Neural crest cell (in vitro differentiated cells): ENCODE measurements at places on chromosomes 2 and 18. TPM values are rescaled to one million over a fixed set of nuclear protein-coding genes. Genes with fewer than 3 reads are reported as not detected.
A peak's percentile ranks its signal among the peaks of the same experiment; 100 is the strongest.

GRCh38 chr2:131033786-131034121 is 59.5 kb downstream of the FAM168B start:
- DNase-seq = no peak
- peak overlapping the region; percentile 79 for H3K4me3 ChIP-seq
- H3K36me3 ChIP-seq = no peaks in the 10 kb centered on the region
- peaks cover 9% of the 10 kb centered on the region for H3K4me1 ChIP-seq
- no peak overlapping the region for H3K27ac ChIP-seq

GRCh38 chr2:174383796-174384195 is 11.7 kb upstream of the SCRN3 start:
- no peak for DNase-seq
- no peak overlapping the region for H3K4me3 ChIP-seq
- no peak overlapping the region for H3K27ac ChIP-seq
- no peaks in the 10 kb centered on the region for H3K36me3 ChIP-seq
- H3K27me3 ChIP-seq = no peaks in the 10 kb centered on the region

- no peaks in the 10 kb centered on the region for H3K27me3 ChIP-seq
- DNase-seq = no peak
- no peak overlapping the region for H3K27ac ChIP-seq
- H3K36me3 ChIP-seq = no peaks in the 10 kb centered on the region
Observed at GRCh38 chr2:221761260-221761659, 189.2 kb upstream of the EPHA4 start.

- DNase-seq = no peak
- no peaks in the 10 kb centered on the region for H3K27me3 ChIP-seq
- H3K4me3 ChIP-seq = no peak overlapping the region
- H3K36me3 ChIP-seq = no peaks in the 10 kb centered on the region
- peaks cover 46% of the 10 kb centered on the region for H3K4me1 ChIP-seq
Observed at GRCh38 chr18:37452015-37452414, 113.6 kb downstream of the CELF4 start.

Gene HOXD12
- total RNA-seq = not detected in 2 replicates

DNA sequence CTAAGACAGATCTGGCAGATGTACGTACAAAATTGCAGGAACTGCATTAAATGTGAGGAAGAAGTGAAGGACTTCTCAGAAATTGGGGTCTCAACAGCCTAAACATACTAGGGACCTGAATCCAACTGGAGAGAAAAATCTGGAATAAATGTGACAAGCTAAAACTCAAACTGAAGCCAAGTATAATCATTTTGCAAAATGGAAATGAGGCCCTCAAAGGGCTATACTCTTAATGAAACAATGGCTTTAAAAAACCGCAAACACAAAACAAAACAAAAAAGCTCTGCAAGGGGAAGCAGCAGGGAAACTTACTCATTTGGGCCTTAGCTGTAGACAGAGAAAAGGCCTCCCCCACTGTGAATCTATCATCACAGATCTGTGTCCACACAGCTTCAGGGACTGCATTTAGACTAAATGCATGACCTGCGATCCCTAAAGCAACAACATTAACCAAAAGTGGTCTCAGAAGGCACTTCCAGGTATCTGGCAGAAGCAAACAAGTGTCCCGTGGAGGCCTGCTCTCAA is 63.2 kb downstream of the CCBE1 start:
- no peaks in the 10 kb centered on the region for H3K36me3 ChIP-seq
- no peak overlapping the region for H3K4me3 ChIP-seq
- no peak overlapping the region for H3K27ac ChIP-seq

Gene MEIS1
- 101 and 107 TPM in 2 replicates for total RNA-seq

DNA sequence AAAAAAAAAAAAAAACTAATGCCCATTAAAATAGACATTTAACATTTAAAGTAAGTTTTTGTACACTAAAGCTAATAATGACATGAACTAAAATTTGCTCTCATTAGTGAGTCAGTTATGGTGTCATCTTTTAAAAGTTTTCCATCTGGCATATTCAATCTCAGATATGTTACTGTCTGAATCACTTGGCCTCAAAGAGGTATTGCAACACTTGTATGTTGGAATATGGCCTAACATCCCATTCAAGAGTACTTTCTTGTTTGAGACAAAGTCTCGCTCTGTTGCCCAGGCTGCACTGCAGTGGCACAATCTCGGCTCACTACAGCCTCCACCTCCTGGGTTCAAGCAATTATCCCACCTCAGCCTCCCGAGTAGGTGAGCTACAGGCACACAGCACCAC is 169.7 kb downstream of the TMEM163 start:
- peaks cover 2% of the 10 kb centered on the region for H3K27me3 ChIP-seq
- no peak overlapping the region for H3K4me3 ChIP-seq
- DNase-seq = no peak
- peaks cover 13% of the 10 kb centered on the region for H3K4me1 ChIP-seq

GRCh38 chr2:109447776-109448175 is 166.0 kb downstream of the SEPTIN10 start:
- no peaks in the 10 kb centered on the region for H3K27me3 ChIP-seq
- H3K36me3 ChIP-seq = peaks cover 6% of the 10 kb centered on the region
- H3K4me1 ChIP-seq = peaks cover 10% of the 10 kb centered on the region
- no peak for DNase-seq
- no peak overlapping the region for H3K4me3 ChIP-seq

Gene AMER3
- total RNA-seq = 1.3 and 1.4 TPM in 2 replicates

DNA sequence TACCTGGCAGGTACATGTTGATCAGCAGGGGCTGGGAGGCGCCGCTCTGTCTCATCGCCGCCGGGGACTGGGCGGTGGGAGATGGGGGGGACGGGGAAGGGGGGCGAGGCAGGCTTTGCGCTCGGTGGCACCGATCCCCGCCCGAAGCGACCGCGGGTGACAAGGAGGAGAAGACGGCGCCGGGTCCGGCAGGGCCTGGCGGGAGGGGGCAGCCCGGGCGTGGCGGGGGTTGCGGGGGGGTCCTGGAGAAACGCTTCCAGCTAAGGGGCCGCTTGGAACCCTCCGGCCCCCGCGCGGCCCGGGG is at the start of gene FEV:
TSS of gene FEV (minus strand) at position 164 of the 304 bp plus-strand sequence. CDS start at position 55, 109 bp downstream.
- DNase-seq = no peak
- peaks cover 9% of the 10 kb centered on the region for H3K4me1 ChIP-seq
- H3K27ac ChIP-seq = no peak within 1 kb of the TSS
- peak within 1 kb of the TSS; percentile 52 for H3K4me3 ChIP-seq
- no peaks in the 10 kb centered on the region for H3K36me3 ChIP-seq
- peaks cover 94% of the 10 kb centered on the region for H3K27me3 ChIP-seq

Gene ZNF396
- 2.9 and 3.6 TPM in 2 replicates for total RNA-seq

Gene CAPN14
- total RNA-seq = 0.36 and 0.47 TPM in 2 replicates

GRCh38 chr2:228417526-228417925 is 236.0 kb upstream of the SPHKAP start:
- no peaks in the 10 kb centered on the region for H3K27me3 ChIP-seq
- no peaks in the 10 kb centered on the region for H3K36me3 ChIP-seq
- DNase-seq = no peak
- no peaks in the 10 kb centered on the region for H3K4me1 ChIP-seq
- H3K27ac ChIP-seq = no peak overlapping the region
- no peak overlapping the region for H3K4me3 ChIP-seq

Gene PLEK
- total RNA-seq = not detected in 2 replicates

GRCh38 chr2:24761866-24762265 is 31.3 kb downstream of the PTRHD1 start:
- no peaks in the 10 kb centered on the region for H3K27me3 ChIP-seq
- no peak overlapping the region for H3K4me3 ChIP-seq
- H3K36me3 ChIP-seq = peaks cover 24% of the 10 kb centered on the region
- no peak for DNase-seq
- H3K4me1 ChIP-seq = no peaks in the 10 kb centered on the region
- no peak overlapping the region for H3K27ac ChIP-seq

Gene HMSD
- 8.5 and 10.0 TPM in 2 replicates for total RNA-seq

DNA sequence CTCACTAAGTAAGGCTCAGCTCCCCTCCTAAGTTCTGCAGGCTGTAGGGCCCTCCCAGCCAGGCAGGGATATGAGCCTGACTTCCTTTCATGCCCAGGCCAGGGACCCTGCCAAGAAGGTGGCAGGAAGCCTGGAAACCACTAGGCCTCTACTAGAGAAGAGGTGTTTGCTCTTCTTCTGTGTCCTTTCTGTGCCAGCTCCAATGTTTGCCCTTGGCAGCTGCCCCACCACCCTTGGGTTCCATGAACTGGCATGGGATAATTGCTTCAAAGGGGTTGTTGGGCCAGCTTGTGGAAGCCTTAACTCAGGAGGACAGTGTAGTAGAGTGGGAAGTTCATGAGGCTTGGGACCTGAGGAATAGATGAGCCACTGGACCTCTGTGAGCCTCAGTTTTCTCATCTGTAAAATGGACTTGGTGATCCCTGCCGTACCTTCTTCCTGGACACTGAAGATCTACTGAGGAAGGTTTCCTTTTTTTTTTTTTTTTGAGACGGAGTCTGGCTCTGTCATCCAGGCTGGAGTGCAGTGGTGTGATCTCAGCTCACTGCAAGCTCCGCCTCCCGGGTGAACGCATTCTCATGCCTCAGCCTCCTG is 3.9 kb downstream of the SLC35F6 start:
- H3K27ac ChIP-seq = no peak overlapping the region
- peaks cover 32% of the 10 kb centered on the region for H3K4me1 ChIP-seq
- no peak overlapping the region for H3K4me3 ChIP-seq

- no peaks in the 10 kb centered on the region for H3K36me3 ChIP-seq
- no peak within 1 kb of the TSS for H3K27ac ChIP-seq
- H3K4me3 ChIP-seq = peak within 1 kb of the TSS; percentile 83
- peaks cover 17% of the 10 kb centered on the region for H3K4me1 ChIP-seq
- no peak for DNase-seq
Observed at GRCh38 chr2:101474731-101475384, at the start of gene RFX8. Gene RFX8 (minus strand): TSS chr2:101475112. CDS start chr2:101466848, 8,264 bp downstream.

GRCh38 chr2:71548646-71549425 is 95.5 kb downstream of the DYSF start:
- no peak overlapping the region for H3K27ac ChIP-seq
- no peak overlapping the region for H3K4me3 ChIP-seq
- H3K4me1 ChIP-seq = peaks cover 25% of the 10 kb centered on the region
- peak; percentile 76 for DNase-seq
- H3K27me3 ChIP-seq = peaks cover 23% of the 10 kb centered on the region

DNA sequence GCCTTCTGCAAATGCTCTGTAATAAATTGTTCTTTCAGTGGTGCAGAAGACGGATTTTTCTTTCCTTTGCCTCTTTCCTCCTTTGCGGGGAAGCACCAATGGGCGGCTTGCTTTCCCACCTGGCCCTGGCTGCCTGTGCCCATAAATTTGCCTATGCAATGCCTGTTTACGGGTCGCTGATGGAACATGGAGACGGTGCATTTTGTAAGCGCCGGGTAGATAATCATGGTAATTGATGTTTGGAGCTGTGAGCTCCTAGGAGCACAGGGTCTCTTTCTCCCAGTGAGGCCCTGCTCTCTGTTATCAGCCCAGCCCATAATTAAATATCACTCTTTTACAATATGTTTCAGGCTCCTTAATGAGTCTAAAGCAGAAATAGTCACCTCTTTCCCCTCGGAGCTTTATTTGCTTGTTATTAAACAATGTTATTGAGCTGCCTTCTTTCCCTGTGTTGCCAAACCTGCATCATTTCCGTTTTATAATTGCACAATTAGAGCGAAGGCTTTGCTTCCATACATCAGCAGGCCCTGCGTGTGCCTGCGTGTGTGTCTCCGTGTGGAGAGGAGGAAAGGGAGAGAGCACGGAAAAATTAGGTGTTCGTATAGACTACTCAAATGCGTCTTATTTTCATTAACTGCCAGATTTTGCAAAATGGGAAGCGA is 437.4 kb upstream of the POU3F3 start:
- DNase-seq = no peak
- H3K4me3 ChIP-seq = no peak overlapping the region
- no peaks in the 10 kb centered on the region for H3K36me3 ChIP-seq
- H3K4me1 ChIP-seq = peaks cover 36% of the 10 kb centered on the region

Gene FER1L5
- 0.57 and 0.89 TPM in 2 replicates for total RNA-seq

Gene FASTKD1
- 32.9 and 36.4 TPM in 2 replicates for total RNA-seq

Gene EGR4
- total RNA-seq = not detected in 2 replicates

GRCh38 chr18:45557779-45558178 is 57.5 kb upstream of the SLC14A2 start:
- no peaks in the 10 kb centered on the region for H3K36me3 ChIP-seq
- no peak for DNase-seq
- H3K27ac ChIP-seq = no peak overlapping the region
- H3K4me3 ChIP-seq = no peak overlapping the region
- no peaks in the 10 kb centered on the region for H3K4me1 ChIP-seq
- no peaks in the 10 kb centered on the region for H3K27me3 ChIP-seq

GRCh38 chr18:741931-742512 is 29.6 kb upstream of the ENOSF1 start:
- DNase-seq = no peak
- peaks cover 3% of the 10 kb centered on the region for H3K36me3 ChIP-seq
- no peak overlapping the region for H3K27ac ChIP-seq
- H3K27me3 ChIP-seq = no peaks in the 10 kb centered on the region

Gene MPP4
- 0.18 and 0.19 TPM in 2 replicates for total RNA-seq

- peaks cover 20% of the 10 kb centered on the region for H3K4me1 ChIP-seq
- DNase-seq = no peak
- no peaks in the 10 kb centered on the region for H3K36me3 ChIP-seq
- H3K27me3 ChIP-seq = no peaks in the 10 kb centered on the region
Observed at GRCh38 chr2:173792741-173793140, 172.4 kb downstream of the SP3 start.

Gene ADI1
- 32.4 and 32.8 TPM in 2 replicates for total RNA-seq

DNA sequence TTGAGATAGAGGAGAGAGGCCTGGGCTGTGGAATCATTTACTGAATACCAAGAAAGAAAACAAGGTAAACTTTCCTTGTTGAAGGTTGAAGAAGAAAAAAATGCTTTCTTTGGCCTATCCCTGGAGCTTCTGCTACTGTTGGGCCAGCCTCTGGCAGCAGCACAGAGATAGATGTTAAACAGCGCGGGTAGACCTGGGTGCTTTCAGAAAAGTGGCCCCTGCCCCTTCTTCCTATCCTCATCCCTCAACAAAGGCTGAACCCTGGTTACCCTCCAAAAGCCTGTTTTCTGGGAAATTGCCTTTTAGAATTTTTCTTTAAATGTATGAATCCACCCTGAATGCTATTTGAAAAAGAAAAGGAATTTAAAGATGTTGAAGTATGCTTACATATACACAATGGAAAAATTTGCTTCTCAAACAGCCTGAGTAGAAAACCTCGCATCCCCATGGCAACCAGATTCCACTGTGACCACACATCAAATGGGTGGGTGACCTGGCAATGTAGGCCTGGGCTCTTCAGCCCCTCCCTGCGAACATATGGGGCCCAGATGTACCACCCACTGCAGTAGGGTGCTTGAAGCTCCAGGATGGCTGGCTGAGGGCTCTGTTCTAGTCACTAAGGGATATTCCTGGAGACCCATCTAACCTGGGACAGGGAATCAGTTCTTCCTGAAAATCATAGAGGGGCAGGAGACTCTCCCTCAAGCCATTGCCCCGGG is 23.4 kb upstream of the CHRNA1 start:
- no peak for DNase-seq
- H3K27me3 ChIP-seq = no peaks in the 10 kb centered on the region
- peak overlapping the region; percentile 25 for H3K27ac ChIP-seq
- H3K36me3 ChIP-seq = no peaks in the 10 kb centered on the region
- peaks cover 25% of the 10 kb centered on the region for H3K4me1 ChIP-seq

GRCh38 chr18:7202169-7202568 is 28.7 kb upstream of the LRRC30 start:
- no peak overlapping the region for H3K27ac ChIP-seq
- H3K4me3 ChIP-seq = no peak overlapping the region
- no peak for DNase-seq
- H3K27me3 ChIP-seq = no peaks in the 10 kb centered on the region

- no peaks in the 10 kb centered on the region for H3K36me3 ChIP-seq
- DNase-seq = no peak
- H3K27ac ChIP-seq = peak overlapping the region; percentile 65
- H3K4me1 ChIP-seq = no peaks in the 10 kb centered on the region
Observed at GRCh38 chr18:612156-612555, 15.4 kb downstream of the CLUL1 start.

- no peak overlapping the region for H3K27ac ChIP-seq
- H3K4me1 ChIP-seq = peaks cover 14% of the 10 kb centered on the region
- no peak for DNase-seq
Observed at GRCh38 chr2:180523621-180524340, 456.6 kb upstream of the UBE2E3 start.

- H3K27me3 ChIP-seq = no peaks in the 10 kb centered on the region
- no peaks in the 10 kb centered on the region for H3K36me3 ChIP-seq
- H3K4me1 ChIP-seq = peaks cover 3% of the 10 kb centered on the region
Observed at GRCh38 chr2:224601923-224602322, 16.8 kb upstream of the CUL3 start.
